Smooth muscle cell of the umbilical artery (primary cell): ENCODE measurements at places on chromosomes 5 and 9. TPM values are rescaled to one million over a fixed set of nuclear protein-coding genes. Genes with fewer than 3 reads are reported as not detected.

TAF7 gene
- total RNA-seq = 79.9 and 81.4 TPM in 2 replicates

NOL6 gene
- total RNA-seq = 28.5 and 56.2 TPM in 2 replicates

SNAPC3 gene
- total RNA-seq = 64.4 and 90.5 TPM in 2 replicates

C9 gene
- total RNA-seq = 0.46 TPM in 1 of 2 replicates, not detected in the other

FGD3 gene
- total RNA-seq = not detected in 2 replicates
